GM12878 (cell line): ENCODE measurements at places on chromosomes 5 and 9.

GRCh38 chr9:70601000-70601951 lies 186.8 kb upstream of the KLF9 start:
- H3K27me3 ChIP-seq = no peaks in the 10 kb centered on the region; the same call in 1 of the 2 replicates
- no peak overlapping the region for H3K27ac ChIP-seq
- no peak overlapping the region for H3K4me3 ChIP-seq
- no peaks in the 10 kb centered on the region for H3K4me1 ChIP-seq

GRCh38 chr5:154107010-154107409 lies 68.2 kb downstream of the MFAP3 start:
- H3K4me3 ChIP-seq = no peak overlapping the region
- H3K27me3 ChIP-seq = peaks cover 2% of the 10 kb centered on the region
- no peaks in the 10 kb centered on the region for H3K36me3 ChIP-seq
- DNase-seq = no peak

DNA sequence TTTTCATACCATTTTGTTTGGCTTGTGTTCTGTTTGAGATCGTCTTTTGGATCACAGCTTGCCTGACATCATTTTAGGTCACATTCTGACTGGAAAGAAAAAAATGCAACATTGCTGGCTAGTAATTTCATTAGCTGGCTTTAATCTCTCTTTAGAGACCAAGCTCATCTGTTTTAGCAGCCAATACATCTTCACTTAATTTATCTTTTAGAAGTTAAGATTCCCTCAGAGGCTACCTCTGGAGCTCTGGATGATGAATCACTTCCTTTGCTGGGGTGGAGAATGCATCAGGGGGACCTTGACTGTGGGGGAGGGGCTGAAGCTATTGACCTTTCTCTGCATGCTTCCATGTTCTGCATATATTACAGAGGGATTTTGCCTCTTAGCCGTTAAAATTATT lies 181.5 kb upstream of the OTULINL start:
- no peaks in the 10 kb centered on the region for H3K27me3 ChIP-seq
- no peaks in the 10 kb centered on the region for H3K4me1 ChIP-seq
- no peak for DNase-seq

- DNase-seq = no peak
- no peaks in the 10 kb centered on the region for H3K27me3 ChIP-seq
- no peak overlapping the region for H3K4me3 ChIP-seq
- H3K36me3 ChIP-seq = no peaks in the 10 kb centered on the region
Observed at GRCh38 chr5:125485771-125486170, 739.3 kb upstream of the ZNF608 start.

GRCh38 chr9:111068771-111069170 lies 30.5 kb upstream of the LPAR1 start:
- H3K36me3 ChIP-seq = no peaks in the 10 kb centered on the region
- no peak overlapping the region for H3K27ac ChIP-seq
- no peaks in the 10 kb centered on the region for H3K27me3 ChIP-seq
- no peak for DNase-seq
- no peak overlapping the region for H3K4me3 ChIP-seq
- peaks cover 6% of the 10 kb centered on the region for H3K4me1 ChIP-seq

DNA sequence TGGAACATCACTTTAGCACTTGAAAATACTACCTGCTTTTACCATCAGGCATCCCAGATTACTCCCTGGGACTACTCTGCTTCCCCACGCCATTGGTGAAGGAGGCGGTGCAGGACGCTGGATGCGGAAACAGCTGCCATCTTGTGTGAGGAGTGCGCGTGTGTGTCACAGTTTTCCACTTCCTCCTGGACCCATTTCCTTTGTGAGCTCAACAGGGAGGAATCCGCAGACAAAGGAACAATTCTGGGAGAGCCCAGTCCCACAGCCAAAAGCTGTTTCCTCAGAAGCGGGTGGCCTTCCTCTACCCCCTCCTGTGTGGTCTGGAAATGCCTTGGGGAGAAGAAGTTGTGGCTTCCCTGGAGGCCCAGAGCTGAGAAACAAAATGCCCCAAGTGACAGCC lies 16.8 kb downstream of the AFAP1L1 start:
- DNase-seq = no peak
- H3K27me3 ChIP-seq = peaks cover 3% of the 10 kb centered on the region; the same call in 1 of the 2 replicates
- no peaks in the 10 kb centered on the region; the same call in 1 of the 2 replicates for H3K4me1 ChIP-seq
- no peak overlapping the region for H3K27ac ChIP-seq
- no peaks in the 10 kb centered on the region for H3K36me3 ChIP-seq
- no peak overlapping the region for H3K4me3 ChIP-seq

DNA sequence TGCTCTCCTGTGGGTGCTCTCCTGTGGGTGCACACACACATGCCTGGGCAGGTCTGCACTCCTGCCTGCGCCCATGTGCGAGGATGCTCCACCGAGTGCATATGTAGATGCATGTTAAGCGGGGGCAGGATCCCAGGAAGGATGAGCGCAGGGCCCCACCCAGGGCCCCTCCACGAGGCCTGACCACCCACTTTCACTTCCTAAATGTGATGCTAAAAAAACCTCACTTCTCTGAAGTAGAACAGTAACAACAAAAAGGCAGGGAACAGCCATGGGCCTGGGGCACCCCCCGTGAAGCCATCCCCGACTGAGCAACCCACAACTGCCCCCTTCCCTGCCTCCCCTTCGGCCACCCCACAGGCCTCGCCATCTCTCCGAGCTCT lies 48.2 kb upstream of the SARDH start:
- DNase-seq = peak; percentile 43
- H3K27me3 ChIP-seq = no peaks in the 10 kb centered on the region
- peak overlapping the region; percentile 96 for H3K27ac ChIP-seq
- H3K4me1 ChIP-seq = peaks cover 38% of the 10 kb centered on the region
- peak overlapping the region; percentile 76 for H3K4me3 ChIP-seq

DNA sequence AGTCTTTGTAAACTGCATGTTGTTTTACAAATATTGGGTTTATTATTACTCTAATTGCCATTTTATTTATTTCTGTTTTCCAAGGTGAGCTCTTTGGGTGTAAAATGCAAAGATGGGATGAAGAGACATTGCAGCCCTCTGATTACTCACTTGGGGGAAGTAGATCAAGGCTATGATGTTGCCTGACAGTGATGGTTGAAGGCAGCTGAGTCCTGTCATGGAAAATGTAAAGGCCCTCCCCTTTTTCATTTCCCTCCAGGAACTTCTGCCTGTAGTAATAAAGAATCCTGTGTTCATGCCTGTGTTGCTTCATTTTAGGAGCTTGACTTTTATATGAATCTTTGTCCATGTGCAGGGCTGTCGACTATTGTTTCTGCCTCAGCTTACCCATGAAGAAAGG lies 605.4 kb upstream of the CLINT1 start:
- H3K36me3 ChIP-seq = no peaks in the 10 kb centered on the region
- H3K27me3 ChIP-seq = no peaks in the 10 kb centered on the region
- no peak for DNase-seq
- H3K4me1 ChIP-seq = no peaks in the 10 kb centered on the region
- H3K4me3 ChIP-seq = no peak overlapping the region

- no peak for DNase-seq
- H3K27ac ChIP-seq = no peak overlapping the region
- H3K4me3 ChIP-seq = no peak overlapping the region
- no peaks in the 10 kb centered on the region for H3K36me3 ChIP-seq
- H3K4me1 ChIP-seq = no peaks in the 10 kb centered on the region
Observed at GRCh38 chr5:53426512-53426830, 54.0 kb upstream of the FST start.

DNA sequence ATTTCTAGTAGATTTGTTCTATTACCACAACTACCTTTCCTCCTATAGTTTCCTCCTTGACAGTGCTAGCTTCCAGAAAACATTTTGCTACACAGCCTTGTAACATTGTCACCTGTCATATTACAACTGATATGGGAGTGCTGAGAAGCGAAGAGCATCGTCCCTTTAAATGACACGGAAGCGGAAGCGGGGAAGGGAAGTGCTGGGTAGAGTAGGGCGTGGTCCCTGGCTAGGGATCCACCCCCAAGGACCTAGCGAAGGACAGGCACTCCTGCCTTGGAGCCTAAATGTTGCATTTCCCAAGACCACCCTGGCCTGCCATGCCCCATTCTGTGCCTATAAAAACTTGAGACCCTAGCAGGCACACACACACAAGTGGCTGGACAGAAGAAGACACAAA lies 57.4 kb upstream of the RANBP6 start:
- DNase-seq = no peak
- H3K27me3 ChIP-seq = no peaks in the 10 kb centered on the region
- no peak overlapping the region for H3K4me3 ChIP-seq
- H3K4me1 ChIP-seq = 0 out of 2 replicates have a peak, but pooled peaks cover 4% of the 10 kb centered on the region
- no peak overlapping the region for H3K27ac ChIP-seq

GRCh38 chr9:91935805-91936514 lies 14.1 kb downstream of the ROR2 start:
- no peak overlapping the region for H3K4me3 ChIP-seq
- DNase-seq = no peak
- no peak overlapping the region for H3K27ac ChIP-seq
- no peaks in the 10 kb centered on the region for H3K4me1 ChIP-seq

DNA sequence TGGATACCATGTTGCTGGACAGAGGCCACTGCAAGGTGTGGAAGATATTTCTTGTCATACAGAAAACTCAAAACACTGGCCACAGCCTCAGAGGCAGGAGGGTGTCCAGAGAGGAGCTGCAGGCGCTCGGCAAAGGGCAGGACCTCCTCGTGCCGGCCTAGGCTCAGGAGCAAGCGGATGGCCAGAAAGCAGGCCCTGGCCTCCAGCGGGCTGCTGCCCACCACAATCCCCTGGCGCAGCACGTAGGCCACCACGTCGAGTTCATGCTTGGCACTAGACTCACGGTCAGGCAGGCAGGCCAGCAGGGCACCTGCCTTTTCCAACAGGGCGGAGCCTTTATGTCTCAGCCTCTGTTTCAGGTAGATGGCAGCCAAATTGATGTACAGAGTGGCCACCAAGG lies 35.2 kb downstream of the SH3TC2 start:
- H3K36me3 ChIP-seq = no peaks in the 10 kb centered on the region
- H3K27me3 ChIP-seq = peaks cover 5% of the 10 kb centered on the region; the same call in 1 of the 2 replicates
- H3K27ac ChIP-seq = no peak overlapping the region
- H3K4me3 ChIP-seq = no peak overlapping the region
- no peak for DNase-seq

DNA sequence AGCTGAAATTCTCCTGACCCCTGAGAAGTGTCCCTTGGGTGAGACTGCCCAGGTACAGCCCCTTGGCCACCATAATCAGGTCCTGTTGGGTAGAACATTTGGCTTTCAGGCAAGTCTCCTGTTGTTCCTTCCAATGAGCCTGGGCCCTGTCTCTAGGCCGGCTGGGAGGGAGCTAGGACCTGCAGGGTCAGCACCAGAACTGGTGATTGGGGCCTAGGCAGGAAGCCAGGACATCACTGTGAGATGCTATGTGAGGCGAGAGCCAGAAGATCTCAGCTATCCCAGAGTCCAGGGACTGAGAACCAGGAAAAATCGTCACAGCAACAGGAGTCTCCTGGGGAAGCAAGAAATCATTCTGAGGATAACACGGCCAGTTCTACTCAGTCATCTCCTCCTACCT lies 51.5 kb downstream of the PCDH1 start:
- H3K4me1 ChIP-seq = no peaks in the 10 kb centered on the region
- peaks cover 3% of the 10 kb centered on the region for H3K27me3 ChIP-seq

- no peak for DNase-seq
- no peaks in the 10 kb centered on the region; the same call in 1 of the 2 replicates for H3K4me1 ChIP-seq
- peak overlapping the region; percentile 81 for H3K27ac ChIP-seq
- peak overlapping the region; percentile 83 for H3K4me3 ChIP-seq
- H3K27me3 ChIP-seq = no peaks in the 10 kb centered on the region
Observed at GRCh38 chr5:123422433-123423277, 548 bp downstream of the CEP120 start.

DNA sequence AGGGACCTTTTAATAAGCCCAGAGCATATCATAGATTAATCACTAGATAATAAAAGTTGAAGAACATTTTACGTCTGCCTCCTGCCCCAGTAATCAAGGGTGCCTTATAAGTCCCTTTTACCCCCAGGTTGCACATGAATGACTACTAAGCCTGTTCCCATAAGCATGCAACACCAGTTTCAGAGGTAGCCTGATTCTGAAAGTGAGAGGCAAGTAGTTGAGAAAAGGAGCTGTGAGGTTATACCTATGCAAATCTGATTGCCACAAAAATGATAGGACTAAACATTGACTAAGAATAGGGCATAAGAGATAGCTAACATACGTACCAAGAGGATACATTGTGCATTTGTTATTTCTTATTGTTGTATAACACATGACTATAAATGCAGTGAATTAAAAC lies 681.9 kb downstream of the ISL1 start:
- DNase-seq = no peak
- no peaks in the 10 kb centered on the region for H3K27me3 ChIP-seq
- no peaks in the 10 kb centered on the region for H3K36me3 ChIP-seq
- no peak overlapping the region for H3K4me3 ChIP-seq
- no peak overlapping the region for H3K27ac ChIP-seq

DNA sequence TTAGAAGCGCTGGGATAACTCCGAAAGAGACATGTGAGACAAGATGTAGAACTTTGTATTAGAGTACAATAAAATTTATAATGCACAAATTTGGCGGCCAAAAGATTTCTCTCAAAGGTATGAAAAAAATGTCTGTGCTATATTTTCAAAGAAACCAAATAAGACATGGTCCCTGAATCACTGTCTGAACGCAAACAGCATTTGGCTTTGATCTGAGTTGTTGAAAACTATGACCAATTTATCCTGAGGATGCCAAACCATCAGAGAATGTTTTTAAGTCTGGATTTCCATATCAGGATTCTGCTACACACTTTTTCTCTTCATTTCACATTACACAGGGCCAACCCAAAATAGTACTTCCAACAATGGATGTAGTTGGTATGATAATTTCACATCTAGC lies 9.9 kb upstream of the GLIS3 start:
- H3K27ac ChIP-seq = no peak overlapping the region
- H3K4me3 ChIP-seq = no peak overlapping the region
- H3K36me3 ChIP-seq = no peaks in the 10 kb centered on the region
- no peaks in the 10 kb centered on the region for H3K27me3 ChIP-seq

DNA sequence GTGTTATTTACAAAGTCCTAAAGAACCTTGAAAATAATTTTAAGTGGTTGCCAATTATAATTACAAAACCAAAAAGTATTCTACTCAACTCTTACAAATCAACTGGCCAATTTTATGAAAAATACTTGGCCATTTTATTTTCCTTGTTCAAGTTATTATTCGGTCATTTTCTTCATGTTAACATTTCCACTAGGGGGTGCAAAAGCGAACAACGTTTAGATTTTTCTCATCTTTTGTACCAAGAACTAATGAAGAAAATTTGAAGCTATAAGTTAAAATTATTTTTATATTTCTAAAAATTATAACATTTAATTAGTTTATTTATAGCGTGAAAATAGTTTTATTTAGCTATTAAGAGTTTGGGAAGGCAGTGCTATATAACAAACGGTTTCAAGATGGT lies 1453.3 kb downstream of the MAT2B start:
- H3K4me1 ChIP-seq = no peaks in the 10 kb centered on the region
- no peak for DNase-seq
- H3K4me3 ChIP-seq = no peak overlapping the region
- H3K27me3 ChIP-seq = no peaks in the 10 kb centered on the region

DNA sequence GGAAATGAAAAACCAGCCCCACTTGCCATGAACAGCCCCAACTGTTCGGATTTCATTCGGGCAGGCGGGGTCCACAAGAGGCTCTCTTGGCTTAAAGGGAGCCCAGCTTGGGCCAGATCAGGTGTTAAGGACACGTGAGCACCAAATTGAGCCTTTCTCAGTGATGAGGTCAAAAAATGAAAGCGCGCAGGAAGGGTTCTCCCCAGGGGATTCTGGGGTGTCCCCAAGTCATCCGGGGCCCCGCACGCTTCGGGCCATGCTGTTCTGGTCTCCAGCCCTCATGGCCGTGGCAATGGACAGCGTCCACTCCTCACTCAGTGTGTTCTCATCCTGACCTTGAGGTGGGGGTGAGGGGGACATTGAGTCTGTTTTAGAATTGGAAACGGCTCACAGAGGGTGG lies 10.9 kb downstream of the AK1 start:
- H3K36me3 ChIP-seq = no peaks in the 10 kb centered on the region
- H3K27me3 ChIP-seq = no peaks in the 10 kb centered on the region
- no peak overlapping the region for H3K27ac ChIP-seq
- H3K4me1 ChIP-seq = peaks cover 31% of the 10 kb centered on the region
- no peak for DNase-seq
